ENCODE measurements at places on chromosomes 6 and 20.

DNA sequence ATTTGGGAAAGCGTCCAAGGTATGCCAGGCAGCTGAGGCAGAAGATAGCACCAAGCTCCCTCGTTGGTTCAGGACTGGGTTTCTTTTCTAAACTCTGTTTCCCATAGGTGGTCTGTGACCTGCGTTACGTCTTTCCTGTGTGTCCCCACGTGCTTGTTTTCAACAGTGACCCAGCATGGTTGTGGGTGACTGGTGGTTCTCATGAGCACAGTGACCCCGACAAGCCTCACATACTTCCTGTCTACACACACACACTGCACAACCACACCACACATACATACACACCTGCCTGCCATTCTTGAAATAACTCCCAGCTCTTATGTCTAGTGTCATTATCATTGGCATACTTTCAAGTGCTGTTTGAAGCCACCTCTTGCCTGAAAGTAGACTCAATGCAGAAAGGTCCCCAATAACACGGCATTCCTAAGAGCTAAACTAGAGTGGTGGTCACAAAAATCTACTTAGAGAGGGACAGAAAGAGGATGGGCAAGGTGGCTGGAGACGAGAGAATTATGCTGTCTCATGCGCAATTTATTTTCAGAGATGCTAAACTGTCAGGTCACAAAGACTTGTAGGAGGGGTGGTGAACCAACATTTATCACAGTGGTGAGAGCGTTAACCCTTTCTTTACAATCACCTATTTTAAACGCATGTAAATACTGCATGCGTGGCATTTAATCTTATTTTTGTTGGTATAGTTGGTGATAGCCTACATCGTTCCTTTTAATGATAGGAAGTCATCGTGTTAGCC lies 66.7 kb downstream of the GCNT2 start:
- no peak for DNase-seq

DNA sequence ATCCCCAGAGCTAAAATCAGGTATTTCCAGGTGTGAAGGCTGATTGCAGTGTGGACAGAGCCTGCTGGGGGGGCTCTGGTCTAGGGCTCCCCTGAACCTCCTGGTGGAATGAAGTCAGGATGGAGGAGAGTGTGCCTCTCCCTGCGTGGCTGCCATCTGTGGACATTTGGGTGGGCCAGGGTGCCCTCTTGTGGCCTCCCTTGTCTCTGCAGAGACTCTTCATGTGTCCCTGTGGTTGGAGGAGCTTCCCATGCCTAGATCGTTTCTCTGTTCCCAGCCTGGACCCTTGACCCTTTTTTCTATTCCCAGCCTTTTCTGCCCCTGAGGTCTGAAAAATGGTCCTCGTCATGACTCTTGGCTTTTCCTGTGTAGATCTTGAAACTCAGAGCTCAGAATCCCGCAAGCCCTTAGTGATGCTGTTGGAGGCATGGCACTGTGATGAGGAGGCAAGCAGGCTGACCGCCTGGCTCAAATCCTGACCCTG lies 9.9 kb upstream of the PSMF1 start:
- DNase-seq, result peak; percentile 54

DNA sequence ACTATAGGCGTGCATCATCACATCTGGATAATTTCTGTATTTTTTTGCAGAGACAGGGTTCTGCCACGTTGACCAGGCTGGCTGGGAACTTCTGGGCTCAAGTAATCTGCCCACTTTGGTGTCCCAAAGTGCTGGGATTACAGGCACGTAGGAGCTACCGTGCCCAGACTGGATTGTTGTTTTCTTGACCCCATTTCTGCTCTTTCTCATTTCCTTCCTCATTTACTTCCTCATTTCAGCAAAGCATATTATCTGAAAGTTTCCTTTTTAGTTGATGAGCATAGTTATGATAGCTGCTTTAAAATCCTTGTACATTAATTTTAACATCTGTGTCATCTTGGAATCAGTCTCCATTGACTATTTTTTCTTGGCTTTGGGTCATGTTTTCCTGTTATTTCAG lies 301.0 kb upstream of the RUNX2 start:
- DNase-seq, result no peak

DNA sequence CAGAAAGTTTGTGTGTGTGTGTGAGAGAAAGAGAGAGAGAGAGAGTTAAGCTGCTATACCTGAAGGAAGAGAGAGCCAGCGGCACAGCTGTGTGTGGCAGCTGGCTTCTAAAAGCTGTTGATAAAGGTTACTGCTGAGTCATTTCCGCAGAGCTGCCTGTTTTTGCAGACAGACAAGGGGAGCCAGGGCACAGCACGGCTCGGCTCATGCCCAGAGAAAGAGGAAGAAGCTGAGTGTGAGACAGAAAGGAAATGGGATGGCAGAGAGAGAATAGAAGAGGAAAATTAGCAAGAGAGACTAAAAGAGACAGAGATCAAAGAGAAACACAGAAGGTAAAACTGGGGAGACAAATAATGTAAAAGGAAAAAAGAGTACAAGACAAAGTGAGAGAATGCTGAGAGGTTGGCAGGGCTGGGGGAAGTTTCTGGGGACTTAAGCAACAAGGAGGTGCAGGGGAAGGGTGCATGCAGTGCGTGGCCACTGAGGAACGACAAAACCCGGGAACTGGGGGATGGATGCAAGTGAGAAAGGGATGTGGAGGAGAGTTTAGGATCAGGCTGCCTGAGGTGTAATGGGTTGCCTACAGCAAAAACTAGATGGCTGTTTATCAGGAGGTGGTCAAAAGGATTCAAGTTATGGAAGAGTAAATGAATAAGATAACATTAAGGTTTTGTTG lies 22.7 kb downstream of the HLA-A start:
- peak; percentile 88 for DNase-seq

GRCh38 chr20:60268491-60268890 lies 310.3 kb downstream of the CDH26 start:
- DNase-seq, result no peak
